ENCODE measurements at places on chromosomes 3 and 15.
A peak's percentile ranks its signal among the peaks of the same experiment; 100 is the strongest.

DNA sequence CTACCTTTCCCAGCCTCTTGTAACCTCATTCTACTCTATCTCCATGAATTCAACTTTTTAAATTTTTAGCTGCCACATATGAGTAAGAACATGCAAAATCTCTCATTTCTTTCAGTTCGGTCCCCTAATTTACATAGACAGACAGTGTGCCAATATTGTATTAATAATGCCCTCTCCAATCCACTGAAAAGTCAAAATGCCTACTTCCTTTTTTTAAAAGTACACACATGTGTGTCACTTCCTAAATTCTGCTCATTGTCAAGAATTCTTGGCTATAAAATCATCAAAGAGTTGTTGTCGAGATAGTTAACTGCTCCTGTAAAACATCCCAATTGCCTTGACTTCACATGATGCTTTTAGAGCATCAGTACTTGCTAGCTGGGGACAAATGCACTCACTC lies 84.2 kb upstream of the IL12A start:
- DNase-seq: no peak

- DNase-seq: peak; percentile 14
These were observed 44.4 kb upstream of the FAN1 start for GRCh38 chr15:30859091-30859874.

GRCh38 chr3:59126446-59126845 lies 76.6 kb upstream of the CFAP20DC start:
- DNase-seq: no peak

- DNase-seq: no peak
These were observed 72.6 kb downstream of the MYO1E start for GRCh38 chr15:59299929-59300617.

DNA sequence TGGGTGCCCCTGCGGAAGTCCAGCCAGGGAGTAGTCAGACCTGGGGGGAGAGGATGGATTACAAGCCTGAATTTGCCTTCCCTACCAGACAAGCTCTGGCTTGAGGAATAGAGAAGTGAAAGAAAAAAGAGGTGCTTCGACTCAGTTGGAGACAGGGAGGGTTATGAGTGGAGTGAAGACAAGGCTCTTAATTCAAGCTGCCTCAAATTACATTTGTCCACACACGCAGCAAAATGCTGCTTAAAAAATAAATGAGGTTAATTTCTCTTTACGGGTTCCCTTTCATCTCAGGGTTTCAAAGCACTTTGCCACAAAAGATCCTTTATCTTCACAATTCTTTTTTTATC lies 49.0 kb upstream of the SLC4A7 start:
- DNase-seq: no peak

DNA sequence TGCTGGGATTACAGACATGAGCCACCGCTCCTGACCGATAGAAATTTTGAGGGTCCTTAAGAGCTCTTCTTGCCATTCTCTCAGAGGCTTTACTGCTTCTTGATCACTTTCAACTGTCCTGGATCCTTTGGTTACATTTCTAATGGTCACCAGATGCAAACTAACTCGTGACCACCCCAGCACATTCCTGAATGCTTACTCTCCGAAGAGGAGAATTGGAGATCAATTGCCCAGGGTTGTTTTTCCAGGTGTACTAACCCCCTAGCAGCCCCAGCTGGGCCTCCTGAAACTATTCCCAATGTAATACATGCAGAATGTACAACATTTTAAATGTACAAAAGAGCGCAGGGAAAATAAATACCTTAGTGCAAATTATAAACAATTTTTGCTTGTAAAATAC lies 65.1 kb upstream of the TBL1XR1 start:
- DNase-seq: no peak

DNA sequence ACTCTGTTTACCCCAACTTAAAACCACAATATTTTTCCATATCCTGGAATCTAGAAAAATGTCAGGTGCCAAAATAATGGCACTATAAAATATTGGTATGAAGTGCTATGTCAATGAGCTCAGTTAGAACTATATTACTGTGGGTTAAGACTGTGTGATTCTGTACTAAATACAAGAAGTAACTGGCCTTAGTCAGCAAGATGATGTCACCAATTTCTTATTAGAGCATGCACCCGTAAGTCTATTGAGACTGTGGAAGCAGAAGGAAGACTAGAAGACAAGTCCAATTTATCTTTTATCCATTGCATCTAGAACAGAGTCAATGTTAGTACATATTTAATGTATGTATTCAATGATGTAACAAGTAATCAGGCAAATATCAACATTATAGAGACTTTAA lies 25.0 kb downstream of the LRRC58 start:
- DNase-seq: no peak

DNA sequence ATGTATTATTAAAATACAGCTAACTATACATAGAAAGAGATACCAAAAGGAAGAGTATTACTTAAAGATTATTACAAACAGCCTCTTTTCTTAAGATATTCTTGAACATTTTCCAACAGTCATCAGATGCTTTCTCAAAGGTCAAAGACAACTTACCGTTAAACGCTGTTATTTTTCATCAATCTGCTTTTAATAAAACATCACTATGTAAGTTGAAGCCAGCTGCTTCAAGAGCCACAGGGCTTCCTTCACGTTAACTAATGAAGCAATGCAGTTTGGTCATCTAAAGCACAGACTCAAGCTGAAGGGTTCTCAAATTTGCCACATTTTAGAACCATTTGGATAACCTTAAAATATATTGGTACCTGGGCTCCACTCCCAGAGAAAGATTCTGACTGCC lies 578.8 kb downstream of the ROBO2 start:
- no peak for DNase-seq

DNA sequence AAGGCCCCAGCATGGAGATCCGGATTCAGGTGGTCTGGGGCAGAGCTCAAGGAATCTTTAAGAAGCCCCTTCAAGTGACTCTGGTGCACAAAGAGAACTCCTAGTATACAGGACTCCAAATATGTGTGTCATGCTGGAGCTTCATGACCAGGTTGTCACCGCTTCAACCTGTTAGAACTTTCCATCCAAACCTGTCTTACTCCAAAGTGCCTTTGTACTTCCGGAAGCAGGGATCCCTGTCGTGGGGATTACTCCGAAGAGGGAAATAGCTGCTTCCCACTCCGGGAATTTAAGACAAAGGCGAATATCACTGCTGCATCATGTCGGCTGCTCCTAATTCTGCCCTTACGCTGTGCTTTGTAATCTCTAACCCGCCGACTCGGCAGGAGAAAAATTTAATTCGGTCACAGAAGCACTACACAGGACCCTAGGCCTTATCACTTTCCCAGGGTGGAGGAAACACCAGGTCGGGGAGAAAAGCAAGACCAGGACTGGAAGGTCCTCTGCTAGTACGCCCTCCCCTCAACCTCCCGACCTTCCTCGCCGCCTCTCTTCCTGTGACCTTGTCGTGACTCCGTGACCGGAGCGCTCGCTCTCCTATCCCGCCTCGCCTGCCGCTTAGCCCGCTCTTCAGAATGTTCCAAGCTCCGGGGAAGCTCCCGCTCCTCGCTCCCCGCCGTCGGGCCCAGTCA lies 730 bp downstream of the HIGD1A start:
- peak; percentile 42 for DNase-seq

- DNase-seq: no peak
These were observed 9.6 kb upstream of the ANXA2 start for GRCh38 chr15:60407415-60407805.

GRCh38 chr3:171351676-171352075 lies 108.5 kb downstream of the TNIK start:
- no peak for DNase-seq

DNA sequence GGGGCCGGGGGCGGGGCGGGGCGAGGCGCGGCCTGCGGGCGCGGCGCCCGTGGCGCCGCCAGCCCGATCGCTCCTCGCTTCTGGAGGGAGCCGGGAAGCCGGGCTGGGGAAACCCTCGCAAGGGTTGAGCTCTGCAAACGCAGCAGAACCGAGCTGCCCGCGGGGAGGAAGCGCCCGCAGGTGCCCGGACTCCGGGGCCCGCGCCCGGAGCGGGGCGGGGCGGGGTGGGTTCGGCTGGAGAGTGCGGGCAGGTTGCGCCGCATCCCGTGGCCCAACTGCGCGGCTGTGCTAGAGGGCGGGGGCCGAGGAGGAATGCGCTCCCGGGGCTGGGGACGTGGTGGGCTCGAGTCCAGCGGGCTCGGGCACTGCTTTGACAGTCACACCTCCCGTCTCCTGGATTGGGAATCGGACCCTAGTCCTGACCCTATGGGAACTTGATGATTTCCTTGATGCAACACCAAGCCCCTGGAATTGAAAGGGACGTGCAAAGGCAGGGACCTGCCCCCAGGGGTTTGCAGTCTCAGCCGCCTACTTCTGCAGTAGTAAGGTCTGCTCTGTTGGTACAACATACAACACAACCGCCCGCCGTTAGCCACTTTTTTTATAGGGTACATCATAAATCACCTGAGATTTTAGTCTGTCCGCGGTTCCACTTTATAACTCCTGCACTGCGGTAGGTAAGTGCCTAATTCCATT lies 34.3 kb downstream of the ZBTB38 start:
- DNase-seq: peak; percentile 58

GRCh38 chr3:184805351-184806038 lies 6.5 kb upstream of the VPS8 start:
- no peak for DNase-seq

GRCh38 chr15:42085236-42085605 lies 9.1 kb downstream of the PLA2G4D start:
- DNase-seq: no peak

GRCh38 chr3:59286791-59287531 lies 237.1 kb upstream of the CFAP20DC start:
- no peak for DNase-seq

DNA sequence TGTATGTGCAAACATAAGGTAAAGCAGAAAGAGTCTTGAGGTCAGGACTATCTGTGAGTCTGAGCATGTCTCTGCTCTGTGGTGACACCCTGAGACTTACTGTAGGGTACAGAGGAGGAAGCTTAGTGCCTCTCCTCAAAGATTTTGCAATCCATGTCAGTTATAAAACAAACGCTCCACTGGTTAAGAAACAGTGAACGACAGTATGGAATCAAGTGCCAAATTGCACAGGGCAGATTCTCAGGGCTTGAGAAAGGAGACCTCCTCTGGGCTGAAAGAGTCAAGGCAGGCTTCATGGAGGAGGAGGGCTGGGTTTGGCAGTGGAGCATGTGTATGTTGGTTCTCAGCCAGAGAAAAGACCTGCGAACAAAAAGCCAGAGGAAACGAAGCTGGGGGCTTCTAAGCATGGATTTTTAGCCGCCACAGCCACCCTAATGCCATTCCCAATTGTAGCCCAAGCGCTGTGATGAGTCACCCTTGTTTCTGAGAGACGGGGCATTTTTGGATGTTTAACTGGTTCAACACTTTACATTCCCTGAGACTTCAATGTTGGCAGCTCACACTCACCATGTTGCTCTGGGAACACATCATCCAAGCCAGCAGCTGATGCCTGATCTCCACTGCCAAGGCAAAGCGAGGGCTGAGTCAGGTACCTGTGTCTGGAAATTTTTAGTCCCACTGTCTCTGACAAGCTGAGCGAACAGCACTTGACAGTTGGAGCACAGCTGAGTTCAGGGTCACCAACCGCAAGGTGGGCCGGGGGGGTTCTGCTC lies 3.4 kb upstream of the DGKG start:
- DNase-seq: no peak

DNA sequence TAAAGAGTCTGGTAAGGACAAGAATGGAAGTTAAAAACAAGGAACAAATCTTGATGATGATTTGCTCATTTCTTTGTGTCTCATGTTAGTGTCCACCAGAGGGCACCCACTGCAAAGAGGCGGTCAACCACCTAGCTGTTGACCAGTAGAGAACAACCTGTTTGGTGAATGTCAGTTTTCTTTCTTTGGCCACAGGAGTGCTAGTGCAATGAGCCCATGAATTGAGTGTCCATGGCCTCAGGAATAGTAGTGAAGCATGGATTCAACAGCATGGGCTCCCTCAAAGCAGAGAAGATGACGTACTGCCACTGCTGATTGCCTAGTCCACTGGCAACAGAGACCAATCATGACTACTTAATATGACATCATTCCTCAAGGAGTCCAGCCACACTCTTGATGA lies 10.7 kb upstream of the CNTN6 start:
- DNase-seq: no peak

GRCh38 chr3:49476563-49476962 lies 6.5 kb downstream of the DAG1 start:
- DNase-seq: no peak

DNA sequence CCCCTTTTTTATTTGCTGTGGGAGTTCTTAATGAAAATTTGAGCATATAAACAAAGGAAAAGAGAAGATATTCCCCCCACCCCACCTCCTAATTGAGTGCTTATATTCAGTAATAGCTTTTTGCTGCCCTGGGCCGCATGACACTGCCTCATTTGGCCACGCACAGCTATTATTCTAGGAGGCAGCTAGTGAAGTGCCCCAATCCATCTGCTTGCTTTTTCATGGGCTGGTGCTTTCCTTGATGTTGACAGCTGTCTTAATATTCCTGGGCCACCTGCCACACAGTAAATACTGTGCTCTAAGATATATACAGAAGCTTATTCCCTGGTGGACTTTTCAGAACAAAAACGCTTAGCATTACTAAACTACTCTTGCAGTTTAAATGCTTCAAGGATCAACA lies 3.8 kb upstream of the CRYBG3 start:
- DNase-seq: no peak

DNA sequence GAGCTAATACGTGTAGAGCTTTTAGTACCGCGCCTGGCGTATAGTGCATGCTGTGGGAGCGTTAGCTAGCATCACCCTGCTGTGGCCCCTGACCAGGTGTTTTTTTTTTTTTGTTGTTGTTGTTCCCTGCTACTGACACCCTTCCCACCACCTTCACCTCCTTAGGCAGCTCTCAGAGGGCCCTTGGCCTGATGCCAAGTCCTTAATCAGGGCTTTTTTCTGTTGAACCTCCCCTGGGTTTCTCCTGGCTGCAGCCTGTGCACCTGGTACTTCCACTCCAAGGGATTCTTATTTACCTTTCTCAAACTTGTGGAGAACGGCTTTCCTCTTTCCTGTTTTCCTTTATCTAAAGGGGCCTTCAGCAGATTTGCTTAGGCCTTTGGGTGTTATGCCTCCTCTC lies 53.3 kb downstream of the SLC7A14 start:
- no peak for DNase-seq

- DNase-seq: no peak
These were observed 218.6 kb upstream of the LRRFIP2 start for GRCh38 chr3:37392957-37393356.

DNA sequence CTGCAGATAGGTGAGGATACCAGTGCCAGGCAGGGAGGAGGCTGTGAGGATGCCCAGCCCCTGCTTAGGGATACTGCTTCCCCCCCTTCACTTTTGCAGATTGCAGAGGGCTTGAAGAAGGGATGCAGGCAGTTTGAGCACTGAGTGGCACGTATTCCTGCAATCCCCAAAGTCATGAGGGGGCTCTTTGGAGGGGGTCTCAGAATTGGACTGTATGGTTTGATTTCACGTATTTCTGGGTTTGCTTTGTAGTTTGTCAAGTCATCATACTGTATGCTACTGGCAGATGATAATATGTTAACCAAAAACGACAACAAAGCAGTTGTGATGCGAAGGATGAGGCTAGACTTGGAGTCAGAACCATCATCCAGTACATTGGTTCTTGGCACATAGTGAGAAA lies 28.1 kb downstream of the CHST14 start:
- DNase-seq: no peak

Measured in endothelial cell (in vitro differentiated cells).